ENCODE measurements at places on chromosomes 16 and 17.

DNA sequence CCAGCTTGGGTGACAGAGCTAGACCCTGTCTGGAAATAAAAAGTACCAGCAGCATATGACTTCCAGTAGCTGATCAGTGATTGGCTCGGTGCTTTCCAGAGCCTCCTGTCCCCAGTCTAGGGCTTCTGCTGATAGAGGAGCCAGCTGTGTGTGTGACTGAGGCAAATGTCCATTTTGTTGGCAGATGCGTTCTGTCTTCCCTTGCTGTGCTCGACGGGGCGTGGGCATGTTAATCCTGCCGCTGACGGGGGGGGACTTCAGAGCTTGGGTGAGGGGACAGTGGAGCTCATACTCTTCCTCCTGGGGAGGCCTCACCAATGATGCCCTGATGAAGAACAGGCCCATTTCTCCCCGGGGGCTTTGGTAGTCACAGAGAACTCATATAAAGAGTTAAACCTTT, 14.6 kb downstream of the KCTD2 start:
- no peak for DNase-seq

- no peak for DNase-seq
These were observed 31.4 kb upstream of the EIF1 start for GRCh38 chr17:41657176-41657754.

DNA sequence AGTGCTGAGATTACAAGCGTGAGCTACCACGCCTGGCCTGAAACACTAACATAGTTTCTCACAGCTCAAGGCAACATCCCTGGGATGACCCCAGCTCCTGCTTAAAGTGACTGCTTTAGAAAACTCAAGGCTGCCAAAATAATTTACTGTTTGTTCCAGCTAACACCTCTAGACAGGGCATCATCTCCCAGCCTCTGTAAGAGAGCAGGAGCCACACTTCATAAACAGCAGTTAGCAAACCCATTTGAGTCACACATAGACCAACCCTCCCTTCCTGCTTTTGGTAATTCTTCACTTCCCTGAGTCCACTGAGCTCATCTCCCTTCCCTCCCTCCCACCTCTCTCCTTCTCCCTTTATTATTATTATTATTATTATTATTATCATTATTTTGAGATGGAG, 201.3 kb downstream of the XYLT1 start:
- no peak for DNase-seq

- DNase-seq, result no peak
These were observed 31.9 kb upstream of the CRHR1 start for GRCh38 chr17:45752246-45752645.

DNA sequence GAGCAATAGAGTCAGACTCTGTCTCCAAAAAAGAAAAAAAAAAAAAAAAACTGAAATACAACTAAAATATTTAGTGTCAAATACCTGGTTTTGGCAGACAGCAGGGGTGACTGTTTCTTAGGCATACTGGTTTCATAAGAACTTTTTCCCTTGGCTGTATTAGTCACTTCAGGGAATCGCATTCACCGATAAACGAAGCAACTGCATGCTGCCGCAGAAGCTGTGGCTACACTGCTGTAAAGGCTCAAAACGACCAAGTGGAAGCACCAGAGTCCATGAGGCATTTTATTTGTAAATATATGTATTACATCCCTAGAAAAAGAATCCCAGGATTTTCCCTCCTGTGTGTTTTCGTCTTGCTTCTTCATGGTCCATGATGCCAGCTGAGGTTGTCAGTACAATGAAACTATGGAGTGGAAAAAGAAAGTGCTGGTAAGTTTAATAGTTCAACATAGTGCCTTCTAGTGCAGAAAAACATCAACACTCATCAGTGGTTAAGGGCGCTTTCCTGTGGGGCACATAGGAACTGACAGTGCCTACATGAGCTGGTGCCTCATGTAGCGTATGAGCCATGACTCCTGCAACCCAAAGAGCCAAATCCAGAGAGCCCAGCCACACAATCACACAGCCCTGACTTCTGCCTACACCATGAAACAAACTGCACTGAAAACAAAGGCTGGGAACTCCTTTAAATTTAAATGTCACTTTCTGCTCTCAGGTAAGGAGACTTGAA, 7.3 kb downstream of the RPS15A start:
- DNase-seq, result peak; percentile 27

All from CD4-positive, alpha-beta T cell treated with Interleukin-21 for 1 hour (primary cell).